CD4-positive, alpha-beta T cell treated with Interleukin-12 subunit alpha and Interleukin-12 subunit beta, for 1 hour (primary cell): ENCODE measurements at places on chromosomes 7 and 10.

DNA sequence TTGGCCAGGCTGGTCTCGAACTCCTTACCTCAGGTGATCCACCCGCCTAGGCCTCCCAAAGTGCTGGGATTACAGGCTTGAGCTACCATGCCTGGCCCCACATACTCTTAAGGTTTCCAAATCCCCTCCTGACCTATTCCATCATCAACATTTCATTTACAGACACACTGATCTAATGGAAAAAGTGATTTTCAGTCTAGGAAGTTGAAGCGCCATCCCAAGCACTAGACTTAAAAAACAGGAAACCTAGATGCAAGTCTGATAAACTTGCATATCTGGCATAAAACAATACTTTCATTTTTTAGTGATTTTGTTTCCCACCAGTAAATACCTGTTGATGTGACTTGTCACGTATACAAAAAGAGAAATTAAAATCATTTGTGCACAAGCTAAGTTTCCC lies 44.0 kb downstream of the DNMBP start:
- no peak for DNase-seq

GRCh38 chr7:132242192-132242812 lies 334.0 kb downstream of the PLXNA4 start:
- DNase-seq: no peak

GRCh38 chr7:144632724-144633123 lies 203.1 kb downstream of the TPK1 start:
- no peak for DNase-seq

DNA sequence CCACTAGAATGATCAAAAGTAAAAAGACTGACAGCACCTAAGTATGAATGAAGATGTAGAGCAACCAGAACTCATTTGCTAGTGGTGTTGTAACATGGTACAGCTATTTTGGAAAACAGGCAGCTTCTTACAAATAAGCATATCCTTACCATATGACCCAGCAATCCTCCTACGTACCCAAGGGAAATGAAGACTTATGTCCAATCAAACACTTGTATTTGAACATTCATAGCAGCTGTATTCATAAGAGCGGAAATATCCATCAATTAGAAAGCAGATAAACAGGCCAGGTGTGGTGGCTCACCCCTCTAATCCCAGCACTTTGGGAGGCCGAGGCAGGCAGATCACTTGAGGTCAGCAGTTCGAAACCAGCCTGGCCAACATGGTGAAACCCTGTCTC lies 53.0 kb downstream of the KLRG2 start:
- DNase-seq: no peak
